AML-193 (cell line): ENCODE measurements at places on chromosomes 3 and 15.
A peak's percentile ranks its signal among the peaks of the same experiment; 100 is the strongest.

DNA sequence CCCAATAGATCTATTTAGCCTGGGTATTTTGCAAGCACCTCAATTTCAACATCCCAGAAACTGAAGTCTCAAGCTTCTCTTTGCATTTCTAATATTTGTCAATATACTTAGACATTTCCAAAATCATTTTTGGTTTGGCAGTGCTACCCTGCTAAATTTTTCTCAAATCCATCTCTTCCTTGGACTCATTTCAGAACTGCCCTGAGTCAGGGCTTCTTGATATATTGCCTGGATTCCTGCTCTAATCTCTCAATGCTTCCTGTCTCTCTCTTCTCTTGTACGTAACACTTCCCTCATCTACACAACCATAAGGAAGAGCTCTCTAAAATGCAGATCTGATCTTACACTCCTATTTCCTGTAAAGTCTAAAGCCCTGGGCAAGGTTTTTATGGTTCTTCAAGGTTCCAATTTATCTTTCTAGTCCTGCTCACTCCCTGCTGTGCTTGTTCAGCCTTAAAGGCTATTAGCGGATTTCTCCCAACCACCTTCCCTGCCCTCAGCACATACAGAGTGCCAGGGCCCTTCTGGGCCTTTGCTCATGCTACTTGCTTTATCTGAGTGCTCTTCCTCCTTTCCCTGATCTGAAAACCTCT is 53.0 kb upstream of the MME start:
- peak; percentile 91 for DNase-seq

- DNase-seq = no peak
These were observed 46.7 kb downstream of the RTP1 start for GRCh38 chr3:187243933-187244524.

GRCh38 chr3:61008998-61009380 is 242.3 kb downstream of the FHIT start:
- no peak for DNase-seq

DNA sequence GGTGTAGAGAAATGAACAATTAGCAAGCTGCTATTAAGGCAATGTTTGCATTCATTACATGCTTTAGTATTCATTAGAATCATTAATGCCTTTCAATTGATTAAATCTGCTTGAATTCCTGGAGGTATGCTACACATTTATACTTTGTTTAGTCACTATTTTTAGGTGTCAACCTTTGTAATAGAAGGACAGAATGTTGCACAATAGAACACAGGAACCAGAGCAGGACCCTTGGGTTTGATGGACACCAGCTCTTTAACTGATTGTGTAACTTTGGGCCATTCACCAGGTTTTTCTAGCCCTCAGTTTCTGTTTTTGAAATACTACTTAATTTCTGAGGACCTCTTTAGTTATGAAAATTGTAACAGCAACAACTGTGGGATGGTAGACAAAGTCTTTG is 317.6 kb upstream of the UMPS start:
- DNase-seq = no peak

- no peak for DNase-seq
These were observed 17.4 kb downstream of the FYCO1 start for GRCh38 chr3:45978006-45978761.

DNA sequence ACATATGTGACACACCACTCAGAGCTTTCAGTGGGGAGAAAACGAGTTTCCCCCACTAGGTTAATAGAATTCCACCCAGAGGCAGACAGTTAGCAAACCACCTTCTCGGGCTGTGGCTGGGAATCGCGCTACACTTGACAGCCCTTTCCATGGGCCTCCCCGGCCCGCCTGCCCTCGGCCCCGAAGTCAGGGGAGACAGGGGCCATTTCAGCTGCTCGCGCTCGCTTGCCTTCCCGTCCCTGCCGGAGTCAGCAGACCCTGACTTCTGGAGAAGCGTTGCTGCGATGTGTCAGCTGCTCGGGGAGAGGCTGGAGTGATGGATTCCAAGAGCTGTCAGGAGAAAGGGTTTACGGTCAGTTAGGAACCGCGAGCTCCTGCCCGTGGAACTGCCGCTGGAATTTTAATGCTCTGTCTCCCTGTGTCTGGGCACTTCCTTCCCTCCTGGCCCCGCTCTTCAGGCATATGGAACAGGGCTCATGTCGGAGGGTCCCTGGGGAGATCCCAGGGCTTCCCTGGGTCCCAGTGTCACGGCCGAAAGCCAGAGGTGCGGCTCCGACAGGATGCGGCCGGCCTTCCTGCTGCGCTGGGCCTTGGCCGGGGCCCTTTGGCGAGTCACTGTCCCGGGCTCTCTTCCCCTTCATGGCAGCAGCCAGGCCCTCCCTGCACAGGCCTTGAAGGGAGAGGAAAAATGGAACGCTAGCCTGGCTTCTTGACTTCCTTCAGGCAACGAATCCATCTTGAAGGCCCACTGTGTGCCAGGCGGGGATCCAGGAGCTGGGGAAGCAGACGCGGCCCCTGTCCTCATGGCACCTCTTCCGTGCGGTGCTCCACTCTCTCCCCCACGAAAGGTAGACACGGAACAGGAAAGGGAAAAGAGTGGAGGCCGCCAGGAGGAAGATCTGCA is 38.4 kb upstream of the VPS8 start:
- DNase-seq = no peak

- no peak for DNase-seq
These were observed 313.4 kb upstream of the DNAJC19 start for GRCh38 chr3:181302960-181303359.

- no peak for DNase-seq
These were observed 234.8 kb upstream of the ARPP21 start for GRCh38 chr3:35404571-35404970.

- no peak for DNase-seq
These were observed 54.1 kb upstream of the TIPARP start for GRCh38 chr3:156620260-156620659.

DNA sequence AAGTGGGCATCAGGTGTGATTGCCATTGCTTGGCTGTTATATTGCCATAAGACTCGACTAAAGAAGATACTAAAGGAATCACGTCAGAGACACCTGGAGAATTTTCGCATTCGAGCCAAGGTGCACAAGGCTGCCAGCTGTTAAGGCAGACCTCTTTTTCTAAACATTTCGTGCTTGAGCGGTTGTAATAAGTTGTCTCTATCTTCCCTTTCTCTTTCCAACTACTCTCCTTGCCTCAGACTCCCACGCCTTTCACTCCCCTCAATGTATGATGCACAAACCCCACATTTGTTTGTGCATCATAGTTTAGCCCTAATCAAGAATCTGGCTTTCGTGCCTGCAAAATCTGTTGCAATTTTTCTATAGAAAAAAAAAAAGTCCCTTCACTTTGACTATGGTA is 118.0 kb downstream of the IQCH start:
- no peak for DNase-seq

- DNase-seq = no peak
These were observed 182.3 kb upstream of the LINGO1 start for GRCh38 chr15:77815015-77815414.
